Left lung (tissue), 14 donors: ENCODE measurements at places on chromosomes 4 and X.

GRCh38 chr4:3122081-3122563, 47.6 kb downstream of the HTT start:
- DNase-seq, result no peak

- DNase-seq, result no peak
These were observed 84.5 kb downstream of the GATB start for GRCh38 chr4:151676301-151676700.

GRCh38 chr4:107098401-107098800, 62.3 kb upstream of the DKK2 start:
- DNase-seq, result no peak

DNA sequence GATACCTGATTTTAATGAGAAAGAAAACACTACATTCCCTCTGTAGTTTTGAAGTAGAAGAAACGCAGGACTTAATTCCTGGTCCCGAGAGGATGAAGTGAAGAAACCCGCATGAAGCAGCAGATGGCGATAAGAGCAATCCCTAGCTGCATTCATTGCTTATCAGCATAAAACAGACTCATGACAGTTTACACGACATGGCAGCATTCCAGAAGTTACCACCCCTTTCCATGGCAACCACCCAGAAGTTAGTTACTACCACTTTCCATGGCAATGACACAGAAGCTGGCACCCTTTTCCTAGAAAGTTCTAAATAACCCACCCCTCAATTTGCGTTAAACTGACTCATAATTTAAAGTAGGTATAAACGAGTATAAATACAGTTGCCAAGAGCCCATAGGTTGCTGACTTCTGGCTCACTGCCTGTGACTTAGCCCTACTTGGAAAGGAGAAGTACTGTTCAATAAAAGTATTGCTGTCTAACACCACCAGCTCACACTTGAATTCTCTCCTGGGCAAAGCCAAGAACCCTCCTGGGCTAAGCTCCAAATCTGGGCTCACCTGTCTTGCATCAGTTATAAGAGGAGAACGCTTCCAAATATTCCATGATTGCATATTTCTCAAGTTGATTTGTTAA, 5.5 kb upstream of the XAGE2 start:
- no peak for DNase-seq

- DNase-seq, result no peak
These were observed 287.0 kb upstream of the GALNT7 start for GRCh38 chr4:172881645-172882044.

DNA sequence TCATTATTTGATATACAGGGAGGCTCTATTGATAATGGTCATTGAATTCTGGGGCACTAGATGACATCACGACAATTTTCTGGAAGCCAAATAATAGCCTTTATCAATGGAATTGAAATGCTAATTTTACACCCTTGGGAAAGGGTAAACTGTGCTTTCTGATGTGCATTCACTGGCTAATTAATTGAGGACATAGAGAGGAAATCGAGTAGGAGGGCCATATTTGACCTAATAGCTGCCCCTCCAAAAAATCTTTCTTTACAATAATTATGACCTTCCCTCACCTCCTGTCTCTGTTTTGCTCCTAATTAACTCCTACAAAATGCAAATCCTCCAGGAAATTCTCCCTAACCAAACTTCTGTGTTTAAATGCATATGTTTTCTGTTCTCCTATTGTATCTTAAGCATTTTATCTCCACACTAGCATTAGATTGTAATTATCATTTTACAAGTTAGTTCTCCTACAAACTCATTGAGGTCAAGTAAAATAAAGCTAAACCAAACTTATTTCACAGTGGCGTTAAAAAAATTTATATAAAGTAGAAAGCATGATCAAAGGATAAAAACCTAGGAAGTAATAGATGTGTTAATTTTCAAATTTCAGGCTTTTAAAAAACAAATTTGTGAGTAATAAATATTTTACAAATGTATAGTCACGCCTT, 1414.0 kb upstream of the AGA start:
- DNase-seq, result no peak

DNA sequence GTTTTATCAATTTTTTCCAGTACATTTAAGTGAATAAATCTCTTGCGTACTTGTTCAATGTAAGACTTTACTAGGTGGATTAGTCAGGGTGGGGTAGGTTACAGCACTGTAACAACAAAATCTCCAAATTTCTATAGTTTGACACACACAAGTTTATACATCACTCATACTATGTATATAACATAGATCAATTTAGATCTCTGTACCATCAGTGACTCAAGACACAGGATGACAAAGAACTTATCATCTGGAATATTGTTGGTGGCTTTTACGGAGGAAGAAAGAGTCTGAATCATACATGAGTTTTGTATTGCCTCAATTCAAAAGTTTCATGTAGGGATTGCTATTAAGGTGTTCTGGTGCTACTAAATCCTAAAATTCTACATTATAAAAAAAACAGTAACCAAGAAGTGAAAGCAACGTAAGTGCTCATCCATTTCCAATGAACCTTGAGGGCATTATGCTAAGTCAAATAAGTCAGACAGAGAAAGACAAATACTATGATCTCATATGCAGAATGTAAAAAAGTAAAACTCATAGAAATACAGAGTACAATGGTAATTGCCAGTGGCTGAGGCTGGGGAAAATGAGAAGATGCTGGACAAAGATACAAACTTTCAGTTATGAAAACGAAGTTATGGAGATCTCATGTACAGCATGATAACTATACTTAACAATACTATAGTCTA, 98.0 kb upstream of the DKK2 start:
- no peak for DNase-seq

GRCh38 chr4:73772363-73772762, 32.0 kb downstream of the CXCL8 start:
- DNase-seq, result no peak

DNA sequence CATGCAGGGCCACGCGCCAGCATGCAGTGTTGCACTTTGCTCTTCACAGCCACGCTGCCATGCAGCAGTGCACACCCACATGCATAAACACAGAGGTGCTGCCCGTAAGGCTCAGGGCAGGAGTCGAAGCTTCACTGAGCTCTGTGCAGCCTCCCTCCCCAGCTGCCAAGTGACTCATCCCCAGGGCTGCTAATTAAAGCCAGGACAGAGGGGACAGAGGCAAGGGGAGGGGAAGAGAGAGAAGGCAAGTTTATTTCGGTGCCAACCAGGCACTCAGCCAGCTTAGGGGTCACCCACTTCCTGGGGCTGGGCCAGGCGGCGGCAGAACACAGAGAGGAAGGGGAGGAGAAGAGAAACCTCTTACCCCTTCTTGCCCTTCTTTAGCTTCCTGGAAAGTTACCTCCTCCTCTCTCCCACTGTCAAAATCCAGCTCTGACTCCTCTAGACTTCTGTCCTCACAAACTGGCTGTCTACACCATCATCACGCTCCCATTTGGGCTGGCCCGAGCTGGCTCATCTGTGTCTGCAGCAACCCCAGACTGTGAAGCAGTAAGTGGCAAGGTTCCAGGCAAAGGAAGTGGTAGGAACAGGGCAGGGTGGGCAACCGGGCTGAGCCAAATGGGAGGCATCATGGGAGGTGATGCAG, 6.2 kb upstream of the IQSEC2 start:
- DNase-seq, result no peak

DNA sequence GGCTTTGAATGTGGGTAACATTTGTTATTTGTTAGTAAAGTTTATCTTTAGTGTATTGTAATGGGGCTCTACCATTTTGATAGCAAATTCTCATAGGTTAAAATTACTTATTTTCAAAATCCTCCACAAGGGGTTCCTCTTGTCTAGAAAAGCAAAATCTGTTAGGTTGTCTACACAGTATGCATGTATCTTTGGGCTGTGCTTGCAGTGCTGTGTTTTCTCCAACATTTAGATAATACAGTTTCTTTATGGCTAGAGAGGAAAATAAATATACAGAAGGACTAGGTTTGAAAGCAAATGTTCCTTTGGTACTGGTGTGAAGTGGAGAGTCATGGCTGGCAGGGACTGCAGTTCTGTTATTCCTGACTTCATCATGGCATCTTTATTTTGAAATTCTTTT, 40.3 kb downstream of the POLR2B start:
- DNase-seq, result no peak

DNA sequence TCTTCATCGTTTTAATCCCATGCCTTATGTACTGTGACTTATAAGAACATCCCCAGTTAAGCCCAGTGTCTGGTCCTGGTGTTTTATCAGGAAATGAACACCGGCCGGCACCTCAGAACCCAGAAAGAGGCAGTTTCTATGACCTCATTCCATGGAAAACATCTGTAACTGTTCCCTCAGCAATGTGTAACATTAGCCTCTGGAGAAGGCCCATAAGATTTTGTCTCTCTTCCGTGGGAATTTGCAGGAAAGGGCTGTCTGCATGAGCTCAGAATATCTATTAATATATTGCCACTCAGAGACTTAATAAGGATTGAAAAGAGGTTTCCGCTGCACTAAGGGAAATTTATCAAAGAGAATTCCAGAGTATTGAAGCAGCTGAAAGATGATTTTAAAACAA, 3.1 kb upstream of the TCEANC start:
- no peak for DNase-seq

- no peak for DNase-seq
These were observed 6.7 kb upstream of the STOX2 start for GRCh38 chr4:183898456-183898855.

DNA sequence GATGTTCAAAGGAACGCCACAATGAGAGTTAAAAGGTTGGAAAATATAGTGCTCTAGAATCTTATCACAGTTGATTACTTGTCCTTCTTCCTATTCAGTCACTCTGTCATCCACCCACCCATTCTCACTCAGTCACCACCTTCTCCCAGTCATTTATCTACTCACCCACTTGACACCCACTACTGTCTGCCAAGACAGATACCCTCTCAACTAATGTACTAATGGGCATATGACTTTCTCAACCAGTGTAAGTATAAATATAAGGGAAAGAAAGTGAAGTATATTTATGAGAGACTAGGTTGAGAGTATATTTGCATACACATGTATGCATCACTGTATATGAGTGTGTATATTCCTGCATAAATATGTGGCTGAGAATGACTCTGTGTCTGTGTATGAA, 20.0 kb downstream of the MID2 start:
- no peak for DNase-seq

DNA sequence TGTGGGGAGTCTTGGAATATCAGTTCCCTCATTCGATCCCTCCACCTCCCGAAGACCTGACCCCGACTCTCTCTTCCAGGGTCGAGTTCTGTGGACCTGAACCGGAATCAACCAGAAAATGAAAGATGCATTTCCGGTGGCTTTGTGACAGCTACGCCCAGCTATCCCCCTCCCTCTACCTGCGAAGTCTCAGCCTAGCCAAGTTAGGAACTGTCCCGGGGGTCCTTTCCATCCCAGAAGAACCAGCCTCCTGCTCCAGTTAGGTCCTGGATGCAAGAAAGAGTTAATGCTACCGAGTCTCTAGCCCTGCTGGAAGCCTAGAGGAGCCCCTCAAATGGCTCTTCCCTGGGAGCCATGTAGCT, 13.4 kb upstream of the ETDC start:
- DNase-seq, result no peak

DNA sequence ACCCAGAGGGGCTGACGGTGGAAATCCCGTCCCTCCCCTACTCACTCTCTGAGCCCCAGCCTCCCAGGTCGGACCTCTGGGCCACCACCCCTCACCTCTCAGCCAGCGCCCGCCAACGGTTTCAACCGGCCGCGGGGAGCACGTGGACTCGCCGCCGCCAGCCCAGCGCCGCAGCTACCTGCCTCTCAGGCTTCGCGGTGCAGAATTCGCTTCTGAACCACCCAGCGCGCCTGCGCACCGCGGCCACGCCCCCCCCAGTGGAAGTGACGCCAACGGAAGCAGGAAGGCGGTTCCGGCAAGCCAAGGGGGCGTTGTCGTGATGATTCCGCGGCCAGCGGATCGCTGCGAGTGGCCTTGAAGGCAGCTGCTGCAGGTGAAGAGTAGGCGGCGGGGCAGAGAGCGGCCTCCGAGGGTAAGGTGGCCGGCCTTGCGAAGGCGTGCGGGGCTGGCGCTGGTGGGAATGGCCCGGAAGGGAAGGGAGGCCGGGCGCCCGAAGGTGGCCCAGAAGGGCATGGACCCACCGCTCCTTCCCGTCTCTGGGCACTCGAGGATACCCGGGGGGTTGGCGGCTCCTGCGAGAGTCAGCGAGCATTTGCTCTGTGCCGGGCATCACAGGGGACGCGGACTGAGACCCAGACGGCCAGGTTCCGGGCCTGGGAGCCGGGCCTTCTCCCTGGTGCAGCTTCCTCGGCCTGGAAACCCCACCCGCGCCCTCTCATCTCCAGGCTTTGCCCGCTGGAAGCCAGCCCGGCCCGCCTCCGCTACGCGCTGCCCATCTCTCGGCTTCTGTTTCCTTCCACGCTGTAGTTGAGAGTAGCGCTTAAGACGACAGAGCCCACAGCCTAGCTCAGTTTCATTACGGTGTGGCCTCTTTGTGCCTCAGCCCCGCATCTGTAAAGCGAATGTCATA, at the start of the genes LYAR and ZBTB49:
Gene LYAR, minus strand, starts transcription at position 214 of the 910 bp plus-strand sequence. CDS start 6,412 bp downstream, outside the sequence.
Gene ZBTB49, plus strand, starts transcription at position 311 of the 910 bp plus-strand sequence. CDS start 9,695 bp downstream, outside the sequence.
- DNase-seq, result peak; percentile 94

GRCh38 chr4:36323816-36324419, 42.5 kb downstream of the DTHD1 start:
- no peak for DNase-seq

DNA sequence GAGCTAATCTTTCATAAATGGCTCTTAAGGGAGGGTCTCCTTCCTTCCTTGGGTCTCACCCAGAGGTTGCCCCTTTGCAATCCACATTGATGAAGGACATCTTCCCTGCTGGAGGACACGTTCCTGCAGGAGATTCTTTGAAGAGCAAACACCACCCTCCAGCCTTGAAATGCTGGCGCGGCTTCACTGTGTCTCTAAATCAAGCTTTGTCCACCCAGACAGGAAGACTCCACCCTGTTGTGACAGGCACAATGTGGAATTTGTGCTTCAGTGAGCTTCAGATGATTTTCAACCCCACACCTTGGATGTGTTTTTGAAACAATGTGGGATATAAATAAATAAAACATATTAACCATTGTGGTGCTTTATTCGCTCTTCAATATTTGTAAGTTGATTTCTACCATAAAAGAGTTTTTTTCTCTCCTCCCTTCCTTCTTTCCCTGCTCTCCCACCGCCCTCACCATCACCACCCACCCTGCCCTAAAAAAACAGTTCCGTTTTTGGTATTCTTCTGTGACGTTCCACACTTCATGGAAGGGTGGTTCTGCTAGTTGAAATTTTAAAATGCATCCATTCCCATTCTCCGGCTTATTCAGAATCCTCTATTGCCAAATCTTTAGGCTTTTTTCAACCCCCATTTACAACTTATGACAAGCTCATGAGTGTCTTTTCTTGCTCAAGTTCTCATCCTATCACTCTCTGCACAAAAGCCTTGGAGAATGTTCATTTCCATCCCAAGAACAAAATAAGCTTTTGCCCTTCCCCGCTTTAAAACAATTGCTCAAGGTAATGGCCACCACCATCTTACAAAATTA, 264.3 kb downstream of the RAPGEF2 start:
- DNase-seq, result no peak

DNA sequence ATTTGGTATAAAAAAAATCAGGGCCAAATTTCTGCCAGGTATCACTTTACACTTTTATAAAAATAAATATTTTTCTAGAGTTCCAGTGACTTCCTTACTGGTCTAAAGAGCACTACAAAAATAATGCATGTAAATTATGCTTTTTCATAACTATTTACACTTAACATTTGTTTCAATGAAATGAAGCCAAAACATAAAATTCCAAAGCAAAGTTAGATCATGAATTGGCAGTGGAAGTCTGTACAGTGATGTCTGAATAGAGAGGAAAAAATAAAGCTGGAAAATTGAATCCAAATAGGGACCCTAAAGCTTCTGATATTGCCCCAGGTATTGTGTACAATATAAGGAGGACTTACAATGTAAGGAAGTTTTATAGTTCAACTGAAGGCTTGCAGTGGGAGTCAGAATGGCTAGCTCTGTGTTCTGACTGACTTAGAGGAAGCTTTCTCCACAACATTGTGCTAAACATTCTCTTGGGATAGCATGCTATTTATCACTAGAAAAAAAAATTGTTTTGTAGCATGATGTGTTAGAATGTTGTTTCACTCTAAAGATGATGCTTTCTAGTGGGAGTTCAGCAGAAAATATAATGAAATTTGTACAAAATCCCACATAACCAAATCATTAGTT, 288.2 kb upstream of the UGT8 start:
- no peak for DNase-seq
